Activated T-helper 1 cell treated with anti-CD3 and anti-CD28 coated beads, Interleukin-2, amount 50 U/mL, for 16 hours (primary cell): ENCODE measurements at places on chromosomes 3 and 15.

GRCh38 chr15:100966997-100967396 is 47.8 kb downstream of the LRRK1 start:
- no peak for DNase-seq

DNA sequence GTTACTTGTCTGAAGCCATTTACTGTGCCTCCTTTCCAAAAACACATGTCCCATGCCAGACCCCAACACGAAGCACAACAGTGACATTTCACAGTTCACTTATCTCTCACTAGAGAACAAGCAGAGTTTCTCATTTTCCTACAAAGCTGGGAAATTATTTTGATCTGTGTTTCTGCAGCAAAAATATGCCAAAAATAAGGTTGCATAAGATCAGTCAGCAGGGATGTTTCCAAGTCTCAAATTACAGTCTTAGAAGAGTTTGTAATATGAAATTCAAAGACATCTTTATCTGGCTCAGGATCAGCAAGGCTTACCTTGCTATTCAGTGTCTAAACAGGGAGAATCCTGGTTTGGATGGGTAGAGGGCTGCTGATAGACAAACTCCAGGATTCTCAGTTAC is 75.5 kb downstream of the GJD2 start:
- DNase-seq = no peak

- no peak for DNase-seq
These were observed 48.4 kb downstream of the ARHGEF3 start for GRCh38 chr3:56753206-56753820.

DNA sequence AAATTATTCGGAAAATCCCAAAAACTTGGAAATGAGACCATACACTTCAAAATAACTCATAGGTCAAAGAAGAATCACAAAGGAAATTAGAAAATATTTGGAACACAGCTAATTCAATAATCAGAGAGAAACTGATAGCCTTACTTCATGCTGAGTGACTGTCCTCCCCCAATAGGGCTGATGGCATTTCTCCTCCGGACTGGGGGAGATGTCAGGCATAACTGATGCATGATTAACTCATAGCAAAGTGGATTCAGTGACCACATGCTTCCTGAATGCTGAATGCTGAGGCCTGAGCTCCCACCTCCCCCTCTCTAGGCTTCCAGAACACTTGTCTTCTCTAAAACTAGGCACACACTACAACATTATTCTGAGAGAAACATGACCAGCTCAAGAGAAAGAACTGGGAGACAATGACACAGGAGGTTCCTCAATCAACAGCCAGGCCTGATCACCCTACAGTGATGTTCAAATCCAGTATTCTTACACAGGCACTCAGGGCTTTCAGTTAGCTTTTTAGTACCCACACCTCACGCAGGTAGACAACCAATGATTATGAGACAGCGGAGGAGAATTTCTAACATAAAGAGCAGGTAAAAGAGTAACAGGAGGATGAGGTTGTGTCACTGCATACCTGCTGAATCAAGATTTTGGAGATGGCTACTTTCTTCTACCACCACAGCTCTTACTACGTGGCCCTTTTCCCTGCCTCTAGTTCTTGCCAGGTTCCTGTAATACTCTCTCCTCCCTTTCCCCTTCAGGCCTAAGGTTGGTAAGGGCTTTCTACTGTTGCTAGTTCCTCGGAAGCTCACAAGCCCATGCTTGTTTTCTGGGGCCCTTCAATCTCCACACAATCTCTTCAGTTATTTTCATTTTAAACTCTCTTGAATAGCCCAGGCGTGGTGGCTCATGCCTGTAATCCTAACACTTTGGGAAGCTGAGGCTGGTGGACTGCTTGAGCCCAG is 96.1 kb downstream of the FMN1 start:
- no peak for DNase-seq

DNA sequence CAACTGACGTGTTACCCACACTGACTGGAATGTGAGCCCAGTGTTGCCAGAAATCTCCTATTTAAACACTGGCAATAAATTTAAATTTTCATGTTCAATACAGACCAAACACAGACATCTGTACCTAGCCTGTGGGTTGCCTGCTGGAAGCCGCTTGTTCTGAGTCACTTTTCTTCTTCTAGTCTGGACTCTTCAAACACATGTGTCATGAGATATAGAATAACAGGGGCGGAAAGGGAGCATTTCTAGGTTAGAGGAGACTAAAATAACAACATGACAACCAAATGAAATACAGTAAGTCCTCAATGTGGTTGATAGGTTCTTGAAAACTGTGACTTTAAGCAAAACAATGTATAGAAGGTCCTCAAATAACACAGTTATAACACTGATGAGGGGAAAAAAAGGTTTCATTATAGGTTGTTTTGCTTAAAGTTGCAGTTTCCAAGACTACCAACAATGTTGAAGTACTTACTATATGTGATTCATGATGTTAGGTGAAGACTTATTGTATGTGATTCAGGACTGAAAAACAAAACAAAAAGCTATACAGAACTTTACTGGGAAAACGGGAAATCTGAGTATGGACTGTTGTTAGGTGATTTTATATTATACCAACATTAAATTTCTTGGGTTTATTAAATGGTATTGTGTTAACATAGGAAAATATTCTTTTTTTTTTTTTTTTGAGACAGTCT is 63.1 kb downstream of the PRKAR2A start:
- DNase-seq = no peak

DNA sequence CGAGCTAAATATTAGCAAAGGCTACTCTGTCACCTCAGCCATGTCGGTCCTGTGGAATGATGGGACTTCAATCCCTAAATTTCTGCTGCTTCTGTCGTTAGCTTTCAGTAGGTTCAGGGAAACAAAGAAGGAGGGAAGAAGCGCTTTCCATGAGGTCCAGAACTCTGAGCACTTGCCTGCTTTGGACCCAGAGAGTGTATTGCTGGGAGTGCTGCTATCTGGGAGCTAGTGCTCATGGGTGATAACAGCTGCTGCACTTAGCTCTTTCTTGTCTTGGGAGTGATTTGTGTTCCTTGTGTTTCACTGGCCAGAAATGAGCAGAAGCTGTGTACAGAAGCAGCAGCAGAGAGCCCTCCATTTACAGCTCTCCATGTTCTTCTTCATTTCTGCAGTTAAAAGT is 369.8 kb downstream of the DIPK2A start:
- no peak for DNase-seq

DNA sequence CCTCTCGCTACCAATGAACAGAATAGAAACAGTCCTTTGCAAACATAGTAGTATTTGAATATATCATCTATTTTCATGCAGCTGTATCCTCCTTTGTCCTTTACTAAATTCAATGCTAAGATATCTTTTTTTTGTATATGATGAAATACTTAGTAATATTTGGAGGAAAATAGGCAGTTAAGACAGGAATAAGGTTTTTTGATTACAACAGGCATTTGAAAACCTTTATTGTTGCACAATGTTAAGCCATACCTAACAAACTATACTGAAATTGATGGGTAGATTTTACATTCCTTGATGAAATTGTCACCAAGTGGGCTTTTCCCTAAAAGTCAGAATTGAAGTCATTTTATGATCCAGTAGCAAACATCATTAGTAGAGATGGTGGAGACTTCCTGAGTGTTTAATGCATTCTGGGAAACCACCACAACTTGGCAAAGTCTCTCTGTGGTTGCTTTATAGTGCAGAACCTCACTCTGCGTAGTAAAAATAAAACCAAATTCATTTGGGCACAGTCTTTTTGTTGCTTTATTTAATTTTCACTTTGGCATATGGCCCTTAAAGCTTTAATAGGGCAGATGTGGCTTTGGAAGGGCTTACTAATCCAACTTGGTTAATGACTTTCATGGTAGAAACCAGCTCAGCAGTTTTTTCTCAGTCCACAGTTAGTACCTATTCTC is 216.0 kb downstream of the DIPK2A start:
- DNase-seq = no peak

DNA sequence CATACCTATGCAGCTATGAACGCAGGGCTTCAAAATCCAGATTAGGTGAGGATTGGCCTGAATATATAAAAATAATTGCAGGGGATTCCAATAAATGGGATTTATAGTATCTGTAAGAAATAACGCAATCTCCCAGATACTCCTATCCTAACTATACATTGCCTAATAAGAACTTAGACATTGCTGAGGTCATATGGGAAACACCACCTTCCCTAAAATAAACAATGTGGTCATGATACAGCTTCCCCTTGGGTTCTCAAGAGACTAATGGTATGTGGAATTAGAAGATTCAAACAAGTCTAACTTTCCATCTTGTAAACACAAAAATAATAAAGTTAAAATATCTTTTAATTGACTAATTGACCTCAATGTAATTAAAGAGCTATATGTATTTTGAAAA is 28.2 kb downstream of the UBE3A start:
- DNase-seq = no peak

DNA sequence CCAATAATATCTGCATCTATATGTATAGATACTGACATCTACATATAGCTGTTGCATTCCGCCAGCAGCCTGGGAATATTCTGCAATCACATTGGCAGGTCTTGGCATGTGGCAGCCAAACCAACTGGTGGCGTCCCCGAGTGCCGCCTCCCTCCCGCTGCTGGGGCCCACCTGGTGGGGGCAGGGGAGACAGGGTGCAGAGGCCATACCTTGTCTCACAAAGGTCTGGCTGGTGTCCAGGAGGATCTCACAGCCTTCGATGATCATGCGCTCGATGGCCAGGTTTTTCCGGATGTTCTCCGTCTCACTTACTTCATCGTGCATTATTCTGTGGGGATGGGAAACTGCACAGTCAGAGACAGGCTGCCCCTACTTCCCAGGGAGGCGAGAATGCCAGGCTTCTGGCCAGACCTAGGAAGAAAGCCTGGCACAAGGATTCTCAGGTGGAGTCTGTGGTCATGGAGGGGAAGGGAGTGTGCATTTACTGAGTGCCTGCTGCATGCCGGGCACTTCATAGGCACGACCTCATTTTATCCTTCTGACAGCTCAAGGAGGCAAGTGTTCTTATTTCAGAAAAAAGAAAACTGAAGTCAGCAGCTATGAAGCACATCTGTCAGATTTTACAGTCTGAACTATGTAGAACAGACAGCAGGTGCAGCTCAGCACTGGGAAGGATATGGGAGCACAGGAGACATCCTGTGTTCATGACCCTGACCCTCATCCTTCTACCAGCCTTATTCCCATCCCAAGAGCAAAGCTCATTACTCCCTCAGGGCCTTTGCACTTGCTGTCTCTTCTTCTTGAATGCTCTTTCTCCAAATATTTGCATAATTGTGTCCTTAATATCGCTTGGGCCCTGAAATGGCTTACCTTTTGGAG is 62.8 kb downstream of the RASGRF1 start:
- DNase-seq = no peak

DNA sequence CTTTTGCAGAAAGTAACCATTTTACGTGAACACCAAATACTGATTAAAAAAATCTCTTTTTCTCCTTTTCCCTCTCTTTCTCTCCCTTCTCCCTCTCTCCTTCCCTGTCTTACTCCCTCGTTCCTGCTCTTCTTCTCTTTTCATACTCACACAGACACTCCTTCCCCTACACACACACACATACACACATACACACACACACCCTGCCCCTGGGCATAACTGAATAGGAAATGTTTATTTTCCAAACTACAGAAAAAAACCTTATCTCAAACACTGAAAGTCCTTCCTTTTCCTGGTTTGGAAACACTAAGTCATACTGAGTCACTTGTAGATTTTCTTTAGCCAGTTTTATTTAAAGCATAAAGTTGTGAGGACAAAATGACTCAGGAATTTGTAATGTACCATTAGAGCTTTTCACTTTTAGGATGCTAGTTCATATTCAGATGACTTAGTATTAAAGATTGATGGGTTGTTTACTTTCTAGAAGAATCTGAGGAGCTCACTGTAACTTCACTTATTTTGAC is 62.4 kb downstream of the MBNL1 start:
- DNase-seq = no peak

GRCh38 chr3:173703771-173704170 is 306.2 kb downstream of the NLGN1 start:
- DNase-seq = no peak

DNA sequence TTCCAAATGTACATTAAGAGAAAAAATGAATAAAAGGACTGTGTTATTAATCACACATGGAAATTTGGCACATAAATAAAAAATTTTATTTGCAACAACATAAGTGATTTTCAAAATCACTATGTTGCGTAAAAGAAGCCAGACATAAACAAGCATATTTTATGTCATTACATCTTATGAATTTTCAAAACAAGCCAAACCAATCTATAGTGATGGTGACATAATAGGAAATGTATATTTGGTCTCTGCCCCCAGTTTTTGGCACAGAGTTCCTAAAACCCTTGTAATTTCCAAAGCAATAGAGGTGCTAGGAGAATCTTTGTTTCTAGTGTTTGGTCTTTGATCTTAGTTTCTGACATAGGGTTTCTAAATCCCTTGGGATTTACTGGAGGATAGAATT is 543.3 kb downstream of the ZBBX start:
- DNase-seq = no peak

- DNase-seq = no peak
These were observed 21.0 kb upstream of the MCF2L2 start for GRCh38 chr3:183449391-183449790.

- DNase-seq = no peak
These were observed 11.0 kb downstream of the TSPAN3 start for GRCh38 chr15:77059786-77060361.

GRCh38 chr3:108175352-108175751 is 46.9 kb downstream of the IFT57 start:
- no peak for DNase-seq

GRCh38 chr15:73196113-73196512 is 143.8 kb downstream of the NEO1 start:
- DNase-seq = no peak

DNA sequence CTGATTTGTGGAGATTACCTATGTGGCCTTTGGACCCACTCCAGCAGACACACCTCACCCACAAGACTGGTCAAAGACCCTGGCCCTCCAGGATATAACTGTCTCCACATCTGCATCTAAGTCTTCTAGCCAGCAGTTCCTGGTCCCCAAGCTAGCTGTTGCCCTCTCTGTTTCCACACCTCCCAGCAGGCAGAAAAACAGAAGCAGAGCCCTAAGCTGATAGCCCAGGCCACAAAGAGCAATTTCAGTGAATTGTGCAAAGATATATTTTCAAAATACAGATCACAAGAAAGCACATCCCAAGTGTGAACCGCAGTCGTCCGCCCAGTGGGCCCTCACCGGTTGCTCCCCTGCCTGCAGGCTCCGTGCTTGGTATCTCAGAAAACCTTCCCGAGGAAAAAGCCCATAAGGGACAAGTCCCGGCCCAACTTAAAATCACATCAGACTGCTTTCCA is 2.6 kb downstream of the TNIK start:
- DNase-seq = no peak

- DNase-seq = no peak
These were observed 8.9 kb downstream of the MUC20 start for GRCh38 chr3:195729476-195730251.

DNA sequence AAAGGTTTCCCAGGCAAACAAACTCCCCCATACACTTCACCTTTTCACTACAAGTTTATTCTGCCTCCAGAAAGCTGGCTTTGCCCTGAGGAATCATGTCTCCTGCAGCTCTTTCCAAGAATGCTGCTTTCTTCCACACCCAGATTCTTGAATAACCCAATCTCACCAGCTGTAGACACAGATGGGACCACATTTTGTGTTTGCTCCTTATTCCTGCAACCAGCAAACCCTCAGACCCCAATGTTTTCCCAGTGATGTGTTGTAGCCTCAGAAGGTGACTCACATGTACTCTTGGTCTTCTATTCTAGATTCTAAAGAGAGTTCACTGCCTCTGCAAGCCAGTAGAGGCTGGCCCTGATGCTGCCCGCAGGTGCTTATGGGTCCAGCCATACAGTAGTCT is 23.6 kb upstream of the TRIM59 start:
- no peak for DNase-seq
